NCI-H748 treated with DMSO at 0.1 percent for 48 hours (cell line): ENCODE measurements at places on chromosomes 6 and 20.

GRCh38 chr6:33926451-33926850, 122.6 kb upstream of the MLN start:
- peak; percentile 23 for DNase-seq

- peak; percentile 80 for DNase-seq
Measured at GRCh38 chr6:16183187-16183664, 54.3 kb downstream of the MYLIP start.

DNA sequence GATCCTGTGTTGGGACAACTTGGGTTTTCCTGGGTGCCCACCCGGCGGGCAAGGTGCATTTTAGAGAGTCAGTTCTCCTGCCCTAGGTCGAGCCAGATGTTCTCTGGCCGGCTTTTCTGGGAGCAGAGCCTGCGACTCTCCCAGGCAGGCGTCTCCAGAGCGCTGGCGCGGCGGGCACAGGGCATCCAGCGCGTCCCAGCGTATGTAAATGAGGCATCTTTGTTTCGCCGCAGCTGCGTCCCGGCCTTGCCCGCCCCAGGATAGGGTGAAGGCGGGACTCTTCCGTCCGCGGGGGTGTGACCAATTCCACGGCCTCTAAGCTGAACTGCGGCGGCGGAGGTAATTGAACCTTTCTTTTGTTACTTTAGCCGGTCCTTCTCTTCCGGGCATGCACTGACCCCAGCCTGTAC, 9.1 kb downstream of the GRIK2 start:
- no peak for DNase-seq

- no peak for DNase-seq
Measured at GRCh38 chr20:3858689-3859088, 12.1 kb downstream of the MAVS start.

DNA sequence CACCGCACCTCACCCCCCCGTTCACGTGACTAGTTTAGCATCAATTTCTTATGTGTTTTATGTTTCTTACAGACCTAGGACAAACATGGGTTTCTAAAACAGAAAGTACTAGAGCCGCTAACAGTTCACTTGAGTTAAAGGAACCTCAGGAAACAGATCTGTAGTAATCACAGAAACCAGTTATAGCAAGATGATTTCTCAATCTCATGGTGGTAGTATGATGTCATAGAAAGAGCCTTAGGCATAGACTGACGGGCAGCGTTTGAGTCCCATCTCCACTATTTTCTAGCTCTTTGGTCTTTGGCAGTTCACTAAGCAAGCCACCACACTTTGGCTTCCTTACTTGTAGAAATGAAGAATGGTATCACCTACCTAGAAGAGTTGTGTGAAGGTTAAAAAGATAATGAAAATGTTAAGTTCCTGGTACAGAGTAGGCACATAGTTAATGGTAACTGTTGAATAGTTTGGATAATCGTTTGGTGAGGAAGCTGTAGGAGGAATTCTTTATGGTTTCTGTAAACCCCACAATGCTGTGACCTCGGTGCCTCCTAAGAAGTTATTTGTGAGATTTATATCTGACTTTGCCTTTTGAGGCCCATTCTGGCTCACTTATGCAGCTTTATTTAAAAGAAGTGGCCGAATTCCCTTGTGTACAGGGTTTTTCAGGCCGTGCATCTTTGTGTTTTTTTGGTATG, 21.3 kb downstream of the CTNNBL1 start:
- no peak for DNase-seq

DNA sequence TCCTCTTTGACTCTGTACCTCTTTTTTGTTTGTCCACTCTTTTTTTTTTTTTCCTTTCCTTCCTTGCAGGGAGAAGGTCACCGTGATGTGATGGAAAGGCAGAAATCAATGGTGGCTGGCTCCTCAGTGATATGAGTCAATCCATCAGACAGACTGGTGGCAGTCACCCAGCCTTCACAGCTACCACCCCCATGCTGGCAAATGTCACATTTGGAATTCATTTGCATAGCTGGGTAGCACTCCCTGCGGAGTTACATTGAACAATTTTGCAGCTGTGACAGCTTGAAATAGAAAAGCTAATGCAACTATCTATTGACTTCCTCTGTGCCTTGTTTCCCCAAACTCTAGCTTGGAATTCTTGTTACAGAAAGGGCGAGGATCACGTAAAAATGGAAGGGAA, 668.4 kb downstream of the C6orf118 start:
- DNase-seq, result no peak

- DNase-seq, result no peak
Measured at GRCh38 chr20:52828199-52828598, 144.0 kb upstream of the TSHZ2 start.

DNA sequence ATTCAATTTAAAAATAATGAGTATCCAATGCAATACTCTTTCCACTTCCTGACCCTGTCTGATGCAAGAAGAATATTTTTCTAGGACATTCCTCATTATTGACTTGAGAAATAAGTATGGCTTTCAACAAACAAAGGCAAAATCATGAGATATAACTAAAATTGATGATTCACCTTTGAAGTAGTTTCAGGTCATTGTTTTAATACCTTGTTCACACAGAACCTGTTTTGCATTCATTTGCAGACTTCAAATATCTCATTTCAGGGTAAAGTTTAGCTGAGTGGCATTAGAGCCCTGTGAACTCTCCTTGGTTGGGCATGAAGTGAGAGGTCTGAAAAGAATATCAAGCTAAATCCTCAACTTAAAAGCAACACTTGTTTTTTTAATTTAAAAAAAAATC, 309.2 kb downstream of the NRN1 start:
- no peak for DNase-seq

- DNase-seq, result no peak
Measured at GRCh38 chr6:89297695-89298351, 17.3 kb downstream of the GABRR2 start.

- DNase-seq, result peak; percentile 26
Measured at GRCh38 chr6:33958526-33959328, 154.9 kb upstream of the MLN start.

DNA sequence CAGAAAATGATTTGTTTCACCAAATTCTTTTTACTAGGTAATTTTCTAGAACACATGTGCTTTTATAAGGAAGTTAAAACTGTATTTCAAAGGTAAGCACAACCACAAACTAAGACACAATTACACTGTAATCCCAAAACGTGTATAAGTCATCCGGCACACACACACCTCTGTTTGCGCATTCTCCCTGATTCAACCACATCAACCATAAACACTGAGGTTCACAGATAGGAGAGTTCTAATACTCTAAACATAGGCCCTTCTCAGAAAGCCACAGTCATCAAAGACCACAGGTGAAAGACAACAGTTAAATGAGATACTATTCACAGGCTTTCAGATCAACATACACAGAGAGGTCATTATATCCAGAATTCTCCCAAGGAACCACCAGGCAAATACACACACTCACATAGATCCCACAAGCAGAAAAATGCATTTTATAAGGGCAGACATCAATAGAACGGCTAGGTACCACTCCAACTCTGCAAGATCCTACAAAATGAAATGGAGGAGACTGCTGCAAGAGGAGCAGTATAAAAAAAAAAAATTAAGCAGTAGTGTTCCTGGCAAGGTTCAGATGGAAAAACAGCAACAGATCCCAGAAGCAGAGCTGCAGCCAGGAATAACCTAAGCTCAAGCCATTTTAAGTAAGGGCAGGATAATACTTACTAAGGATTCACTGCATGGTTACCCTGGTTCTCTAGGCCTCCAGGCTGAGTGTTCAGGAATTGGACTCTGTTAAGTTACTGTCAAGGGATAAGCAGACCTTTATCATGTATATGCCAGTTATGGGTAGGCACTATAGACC, 6.6 kb upstream of the FBXO9 start:
- DNase-seq, result no peak

- no peak for DNase-seq
Measured at GRCh38 chr6:41974281-41974825, 32.7 kb upstream of the CCND3 start.

- no peak for DNase-seq
Measured at GRCh38 chr6:55014321-55015088, 159.8 kb upstream of the HCRTR2 start.

DNA sequence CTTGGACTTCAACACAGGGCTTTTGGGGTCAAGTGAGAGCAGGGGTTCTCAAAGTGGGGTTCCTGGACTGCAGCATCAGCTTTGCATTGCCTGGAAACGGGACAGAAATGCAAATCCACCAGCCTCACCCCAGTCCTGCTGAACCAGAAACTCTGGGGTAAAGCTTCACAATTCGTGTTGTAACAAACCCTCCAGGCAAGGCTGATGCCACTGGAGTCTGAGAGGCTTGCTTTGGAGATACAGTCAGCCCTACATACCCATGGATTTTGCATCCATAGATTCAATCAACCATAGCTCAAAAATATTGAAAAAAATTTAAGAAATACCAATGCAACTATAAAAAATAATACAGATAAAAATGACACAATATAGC, 160.4 kb upstream of the ECI2 start:
- no peak for DNase-seq

GRCh38 chr20:62168061-62168460, 14.8 kb upstream of the MTG2 start:
- DNase-seq, result no peak

DNA sequence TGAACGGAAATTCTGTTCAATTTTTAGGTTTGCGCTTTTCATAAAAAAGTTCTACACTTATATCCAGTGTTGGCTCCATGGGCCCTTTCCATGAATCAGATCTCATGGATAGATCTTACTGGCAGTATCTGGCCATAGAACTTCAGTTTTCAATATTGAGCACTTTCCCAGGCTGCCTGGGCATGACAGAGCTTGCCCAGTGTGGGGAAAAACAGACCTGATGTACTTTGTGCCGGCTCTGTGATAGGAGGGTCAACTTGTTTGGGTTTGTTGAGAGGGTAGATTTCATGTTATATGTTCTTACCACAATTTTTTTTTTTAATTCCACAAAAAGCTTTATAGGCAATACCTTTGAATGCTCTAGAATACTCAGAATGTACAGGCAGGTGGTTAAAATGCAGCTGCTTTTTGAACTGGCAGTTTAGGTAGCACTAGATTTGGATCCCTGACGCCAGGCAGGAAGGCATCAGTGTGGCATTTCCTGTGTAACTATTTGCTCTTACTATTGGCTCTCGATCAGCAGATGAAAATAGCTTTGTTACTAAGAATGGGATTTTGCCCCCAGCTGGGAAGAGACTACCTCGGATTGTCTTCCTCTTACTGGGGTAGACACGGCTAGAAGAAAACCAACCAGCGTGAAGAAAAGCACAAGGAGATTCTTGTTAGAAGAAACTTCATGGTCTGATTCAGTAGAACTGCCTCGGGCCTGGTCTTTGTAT, 404.9 kb upstream of the SOX4 start:
- peak; percentile 92 for DNase-seq

DNA sequence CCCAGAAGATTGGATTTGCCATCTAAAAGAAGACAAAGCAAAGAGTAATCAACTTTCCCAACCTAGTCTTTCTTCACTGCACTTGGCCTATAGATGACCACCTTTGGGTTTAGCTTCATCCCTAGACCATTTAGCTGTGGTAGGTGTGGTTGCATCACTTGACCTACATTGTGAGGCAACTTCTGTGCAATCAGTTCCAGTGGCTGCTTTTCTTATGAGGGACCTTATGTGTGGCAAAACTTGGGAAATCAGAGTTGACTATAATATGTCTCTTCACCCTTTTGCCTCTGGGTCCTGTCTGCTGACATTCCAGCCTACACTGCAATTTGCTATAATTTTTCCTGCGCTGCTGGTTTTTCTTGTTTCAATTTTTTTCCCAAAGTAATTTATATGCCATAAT, 55.2 kb downstream of the PRDM13 start:
- DNase-seq, result no peak

DNA sequence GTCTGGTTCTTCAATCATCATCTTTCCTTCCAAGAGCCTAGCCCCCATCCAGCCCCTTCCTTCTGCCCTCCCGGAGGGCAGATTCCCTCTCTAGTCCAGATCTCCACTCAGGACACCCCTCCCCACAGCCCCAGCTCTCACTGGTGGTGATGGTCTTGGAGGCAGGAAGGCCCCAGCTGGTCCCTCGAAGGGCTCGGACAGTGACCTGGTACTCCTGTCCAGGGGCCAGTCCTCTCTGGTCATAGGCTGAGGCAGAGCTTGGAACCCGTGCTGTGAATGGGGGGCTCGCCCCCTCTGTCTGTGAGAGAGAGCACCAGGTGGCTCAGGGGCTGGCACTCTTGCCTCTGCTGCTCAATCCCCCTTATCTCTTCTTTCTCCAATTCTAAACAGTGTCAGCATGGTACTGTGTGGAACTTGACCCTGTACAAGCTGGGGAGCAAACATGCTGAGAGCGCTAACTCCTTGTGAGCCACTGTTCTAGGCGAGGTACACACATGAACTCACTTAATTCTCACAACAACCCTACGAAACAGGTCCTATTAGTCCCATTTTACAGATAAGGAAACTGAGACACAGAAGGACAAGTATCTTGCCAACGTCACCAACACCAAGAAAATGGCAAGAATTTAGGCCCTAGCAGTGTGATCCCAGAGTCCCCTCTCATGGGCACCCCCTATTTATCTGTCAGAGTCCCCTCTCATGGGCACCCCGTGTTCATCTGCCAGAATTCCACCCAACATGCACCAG, 19.9 kb downstream of the TNXB start:
- DNase-seq, result no peak

DNA sequence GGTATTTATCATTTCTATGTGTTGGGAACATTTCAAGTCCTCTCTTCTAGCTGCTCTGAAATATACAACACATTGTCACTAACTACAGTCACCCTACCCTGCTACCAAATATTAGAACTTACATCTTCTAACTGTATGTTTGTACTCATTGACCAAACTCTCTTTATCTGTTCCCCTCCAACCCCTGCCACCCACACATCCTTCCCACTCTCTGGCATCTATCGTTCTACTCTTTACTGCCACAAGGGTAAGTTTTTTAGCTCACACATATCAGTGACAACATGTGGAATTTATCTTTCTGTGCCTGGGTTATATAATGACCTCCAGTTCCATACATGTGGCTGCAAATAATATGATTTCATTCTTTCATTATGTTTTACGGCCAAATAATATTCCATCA, 171.9 kb downstream of the GMDS start:
- DNase-seq, result no peak

DNA sequence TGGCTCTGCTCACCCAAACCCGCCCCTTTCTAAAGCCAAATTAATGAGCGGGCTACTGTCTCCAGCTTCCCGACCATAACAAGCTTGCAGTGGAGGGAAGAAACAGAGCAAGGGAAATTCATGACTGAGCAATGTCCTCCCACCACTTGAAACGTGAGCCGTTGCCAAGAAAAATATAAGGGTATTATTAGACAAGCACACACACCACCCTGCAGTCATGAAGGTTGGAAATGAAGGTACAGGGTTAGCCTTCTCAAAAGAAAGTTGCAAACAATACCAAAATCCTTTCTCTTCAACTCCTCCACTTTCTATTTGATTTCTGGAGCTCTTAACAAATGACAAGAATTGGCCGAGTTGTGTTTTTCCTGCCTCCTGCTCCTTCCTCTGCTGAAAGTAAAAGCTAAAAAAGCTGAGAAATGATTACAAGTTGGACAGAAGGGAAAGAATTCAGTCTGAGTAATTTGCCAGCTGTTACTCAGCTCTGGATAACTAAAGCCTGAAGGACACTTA, 151.1 kb upstream of the B3GAT2 start:
- DNase-seq, result peak; percentile 51

GRCh38 chr6:150233843-150234269, 91.0 kb downstream of the PPP1R14C start:
- DNase-seq, result no peak
